ENCODE measurements at places on chromosomes 12 and 14.

GRCh38 chr12:128690641-128691040, 133.1 kb downstream of the SLC15A4 start:
- DNase-seq, result no peak

- DNase-seq, result peak; percentile 63
Observed at GRCh38 chr12:67052981-67053380, 216.2 kb upstream of the CAND1 start.

- DNase-seq, result no peak
Observed at GRCh38 chr12:57142727-57143126, 4.7 kb downstream of the LRP1-AS start.

DNA sequence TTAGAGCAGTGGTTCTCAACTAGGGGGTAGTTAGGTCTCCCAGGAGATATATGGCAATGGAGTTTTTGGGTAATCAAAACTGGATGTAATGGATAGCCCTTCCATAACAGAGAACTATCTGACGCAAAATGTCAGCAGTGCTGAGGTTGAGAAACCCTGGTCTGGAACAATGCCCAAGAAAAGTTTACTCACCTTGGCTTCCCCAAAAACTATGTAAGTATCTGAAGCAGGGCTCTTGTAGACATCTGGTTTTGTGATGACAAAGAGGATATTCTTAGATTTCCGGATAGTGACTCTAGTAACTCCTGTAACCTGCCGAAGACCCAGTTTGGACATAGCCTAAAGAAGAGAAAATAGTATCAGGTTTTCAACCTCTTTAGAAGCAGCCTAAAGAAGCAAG, 11.8 kb downstream of the NACA start:
- no peak for DNase-seq

GRCh38 chr12:32893043-32893442, 3.5 kb downstream of the PKP2 start:
- peak; percentile 94 for DNase-seq

- no peak for DNase-seq
Observed at GRCh38 chr12:100720016-100720654, 74.4 kb upstream of the ANO4 start.

All from mesendoderm (in vitro differentiated cells).